Left forelimb (tissue), 1 donor: ENCODE measurements at places on chromosomes 6 and 20.

DNA sequence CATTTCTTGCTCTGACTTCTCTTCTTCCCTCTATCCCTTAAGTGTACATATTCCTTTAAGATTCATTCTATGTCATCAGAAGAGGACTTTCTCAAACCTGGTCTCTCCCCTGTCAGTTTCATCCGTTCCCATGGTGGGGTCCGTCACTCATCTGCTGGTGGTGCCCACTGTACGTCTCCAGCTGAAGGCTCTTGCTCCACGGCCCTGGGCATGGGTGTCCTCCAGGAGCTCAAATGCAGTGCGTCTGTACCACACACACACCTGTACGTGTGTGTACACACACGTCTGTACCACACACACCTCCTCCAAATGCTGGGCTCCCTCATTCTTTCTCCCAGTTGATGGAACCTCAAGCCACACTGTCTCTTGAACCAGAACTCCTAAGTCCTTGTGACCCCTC is 85.6 kb downstream of the CAP2 start:
- DNase-seq = no peak

DNA sequence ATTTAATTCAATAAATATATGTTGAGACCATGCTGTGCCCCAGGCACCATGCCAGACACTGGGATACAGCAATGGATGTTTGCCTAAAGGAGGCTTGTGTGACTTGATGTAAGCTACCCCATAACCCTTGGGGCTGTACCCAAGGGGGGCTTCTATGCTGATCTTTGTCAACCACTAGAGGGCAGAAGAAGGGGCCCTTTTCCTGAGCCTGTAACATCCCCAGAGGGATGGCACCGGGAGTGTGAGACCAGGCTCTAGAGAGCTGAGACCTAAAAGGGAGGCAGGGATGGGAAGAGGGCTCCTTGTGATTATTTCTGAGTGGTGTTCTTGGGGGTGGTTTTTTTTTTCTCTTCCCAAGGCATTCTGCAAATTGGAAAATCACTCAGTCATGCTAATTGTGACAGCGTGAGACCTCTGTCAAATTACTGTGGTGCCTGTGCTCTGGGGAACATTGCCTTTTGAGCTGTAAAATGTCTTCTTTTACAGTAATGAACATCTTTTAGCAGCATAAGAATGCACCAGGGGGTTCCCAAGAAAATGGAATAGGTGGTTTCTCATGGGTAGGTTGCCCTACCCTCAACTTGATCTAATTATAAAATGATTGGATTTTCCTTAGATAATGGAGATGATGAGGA is 138.7 kb upstream of the SLC24A3 start:
- DNase-seq = no peak

DNA sequence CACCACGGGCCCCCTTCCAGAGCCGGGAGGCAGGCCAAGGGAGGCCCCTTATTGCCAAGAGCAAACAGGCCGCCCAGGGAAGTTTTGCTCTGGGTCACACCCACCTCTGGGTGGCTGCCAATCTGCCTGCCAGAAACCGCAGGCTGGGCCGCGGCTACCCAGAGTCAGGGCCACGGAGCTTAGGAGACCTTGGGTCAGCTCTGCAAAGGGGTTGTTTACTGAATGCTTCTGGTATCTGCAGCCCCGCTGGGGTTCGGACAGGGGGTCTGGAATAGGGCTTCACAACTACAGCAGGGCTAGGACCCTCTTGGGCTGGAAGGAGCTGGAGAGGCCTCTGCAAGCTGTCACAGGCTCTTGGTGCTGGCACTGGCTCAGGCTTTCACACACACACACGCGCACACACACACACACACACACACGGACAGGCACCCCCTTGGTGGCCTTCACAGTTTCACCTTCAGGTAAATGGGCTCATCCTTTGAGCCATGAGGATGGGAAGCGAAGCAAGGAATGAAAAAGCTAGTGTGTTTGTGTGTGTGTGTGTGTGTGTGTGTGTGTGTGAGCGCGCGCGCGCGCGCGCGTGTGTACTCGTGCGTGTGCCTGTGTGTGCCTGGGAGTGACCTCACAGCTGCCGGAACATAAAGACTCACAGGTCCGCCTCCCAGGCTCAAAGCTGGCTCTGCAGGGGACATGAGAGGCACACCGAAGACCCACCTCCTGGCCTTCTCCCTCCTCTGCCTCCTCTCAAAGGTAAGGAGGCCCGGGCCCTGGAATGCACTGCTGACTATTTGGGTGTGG is at the start of gene CCN5:
Gene CCN5, plus strand, starts transcription at position 669 of the 798 bp plus-strand sequence. Its CDS starts 22 bp downstream, at position 691.
- DNase-seq = peak; percentile 86

DNA sequence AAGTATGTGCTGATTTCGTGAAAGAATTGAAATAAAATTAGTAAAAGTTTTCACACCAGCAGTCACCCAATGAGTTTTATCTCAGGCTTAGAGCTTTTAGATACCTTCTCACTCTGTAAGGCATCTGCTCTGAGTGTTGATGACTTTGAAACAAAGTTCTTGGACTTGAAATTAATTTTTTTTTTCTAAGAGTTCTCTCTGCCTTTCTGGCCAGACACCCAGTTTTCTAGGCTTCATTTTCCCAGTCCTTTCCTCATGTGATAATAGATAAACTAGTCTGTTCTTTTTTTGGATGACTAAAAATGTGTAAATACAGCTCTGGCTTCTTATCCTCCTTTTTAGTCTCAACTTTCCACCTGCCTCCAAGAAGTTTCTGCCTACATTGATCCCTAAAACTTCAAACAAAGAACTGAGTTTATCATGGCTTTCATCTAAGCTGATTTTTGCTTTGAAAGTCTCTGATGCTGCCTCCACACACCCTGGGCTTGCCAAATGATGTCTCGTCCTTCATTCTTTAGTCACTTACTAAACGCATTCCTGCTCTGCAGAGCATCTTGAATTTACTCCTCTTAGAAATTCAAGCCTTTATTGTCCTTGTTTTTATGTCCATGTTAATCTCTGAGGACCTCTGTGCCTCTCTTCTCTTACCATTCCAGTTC is 32.7 kb downstream of the SLX4IP start:
- DNase-seq = no peak

- no peak for DNase-seq
Measured at GRCh38 chr6:145829950-145830349, 15.4 kb upstream of the FBXO30 start.

DNA sequence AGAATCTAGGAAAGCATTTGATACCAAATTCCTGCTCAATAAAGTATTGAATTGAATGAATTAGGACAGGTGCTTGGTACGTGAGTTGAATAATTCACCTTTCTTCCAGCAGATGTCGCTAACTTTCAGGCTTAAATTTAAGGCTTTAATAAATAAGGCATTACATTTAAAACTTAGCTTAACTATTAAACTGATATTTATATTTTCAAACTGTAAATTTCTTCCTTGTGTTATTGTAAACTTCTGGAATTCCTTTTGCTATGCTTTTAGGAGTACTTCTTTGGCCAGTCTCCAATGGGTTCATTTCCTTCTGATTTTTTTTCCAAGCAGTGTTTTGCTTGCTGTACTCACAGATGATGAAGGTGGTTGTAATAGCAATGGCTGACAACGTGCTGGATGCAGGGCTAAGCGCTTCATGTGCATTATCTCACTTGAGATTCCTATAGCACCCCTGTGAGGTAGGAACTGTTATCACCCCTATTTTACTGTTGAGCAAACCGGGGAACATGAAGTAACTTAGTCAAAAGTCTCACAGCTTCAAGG is 71.3 kb upstream of the SLC2A12 start:
- DNase-seq = no peak

DNA sequence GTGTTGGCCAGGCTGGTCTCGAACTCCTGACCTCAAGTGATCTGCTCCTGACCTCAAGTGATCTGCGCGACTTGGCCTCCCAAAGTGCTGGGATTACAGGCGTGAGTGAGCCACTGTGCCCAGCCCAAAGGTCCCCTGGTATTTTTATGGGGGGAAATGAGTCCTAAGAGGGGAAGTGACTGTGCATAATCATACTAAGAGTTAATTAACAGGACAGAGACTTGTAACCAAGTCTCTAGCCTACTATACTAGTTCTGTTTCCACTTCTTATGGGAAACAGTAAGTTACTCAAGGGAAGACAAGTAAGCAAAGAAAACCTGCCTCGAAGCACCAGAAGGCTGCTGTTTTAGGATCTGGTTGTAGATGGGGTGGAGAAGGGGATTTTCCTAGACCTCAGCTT is 27.9 kb downstream of the TCF15 start:
- no peak for DNase-seq

- no peak for DNase-seq
Measured at GRCh38 chr6:41073968-41074691, 1.4 kb downstream of the NFYA start.

DNA sequence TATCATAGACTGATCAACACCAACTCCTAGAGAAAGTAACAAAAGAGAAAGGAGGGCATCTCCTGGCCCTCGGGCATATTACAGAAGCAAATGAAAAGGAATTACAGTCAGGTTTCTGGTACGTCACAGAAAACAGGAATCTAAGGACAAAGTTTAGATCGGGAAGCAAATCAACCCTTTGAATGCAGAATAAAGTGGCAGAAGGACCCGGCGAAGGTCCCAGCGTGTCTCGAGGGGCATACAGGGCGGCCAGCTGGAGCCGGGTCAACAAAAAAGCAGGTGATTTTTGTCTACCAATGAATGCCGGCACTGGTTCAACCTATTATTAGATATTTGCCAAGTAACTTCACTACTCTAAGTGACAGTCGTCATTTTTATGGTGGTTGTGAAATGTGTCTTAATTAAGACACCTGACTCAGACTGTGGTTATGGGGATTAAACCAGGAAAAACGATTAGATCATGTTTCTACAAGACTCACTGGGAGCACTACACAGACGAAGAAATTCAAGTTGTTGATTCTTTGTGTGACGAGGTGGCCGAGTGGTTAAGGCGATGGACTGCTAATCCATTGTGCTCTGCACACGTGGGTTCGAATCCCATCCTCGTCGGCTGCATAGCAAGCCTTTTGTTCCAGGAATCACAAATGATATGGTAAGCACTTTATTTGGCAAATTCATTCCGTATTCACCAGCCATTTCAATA is 12.4 kb upstream of the ZSCAN9 start:
- no peak for DNase-seq

DNA sequence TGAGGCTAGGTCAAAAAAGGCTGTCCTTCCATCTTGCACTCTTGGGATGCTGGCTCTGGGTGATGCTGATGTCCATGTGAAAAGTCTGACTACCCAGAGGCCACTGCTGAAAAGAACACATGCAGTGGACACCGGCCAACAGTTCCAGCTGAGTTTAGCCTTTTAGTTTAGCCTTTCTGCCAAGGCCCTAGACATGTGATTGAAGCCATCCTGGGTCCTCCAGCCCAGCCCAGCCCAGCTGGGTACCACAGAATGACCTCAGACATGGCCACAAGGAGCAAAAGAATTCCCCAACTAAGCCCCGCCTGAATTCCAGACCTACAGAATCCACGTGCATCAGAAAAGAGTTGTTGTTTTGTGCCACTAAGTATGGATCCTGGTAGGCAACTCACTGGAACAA is 17.4 kb downstream of the PIGT start:
- DNase-seq = no peak

- DNase-seq = no peak
Measured at GRCh38 chr6:6362056-6362840, 41.8 kb upstream of the F13A1 start.

- no peak for DNase-seq
Measured at GRCh38 chr6:154206141-154206540, 150.5 kb downstream of the IPCEF1 start.

DNA sequence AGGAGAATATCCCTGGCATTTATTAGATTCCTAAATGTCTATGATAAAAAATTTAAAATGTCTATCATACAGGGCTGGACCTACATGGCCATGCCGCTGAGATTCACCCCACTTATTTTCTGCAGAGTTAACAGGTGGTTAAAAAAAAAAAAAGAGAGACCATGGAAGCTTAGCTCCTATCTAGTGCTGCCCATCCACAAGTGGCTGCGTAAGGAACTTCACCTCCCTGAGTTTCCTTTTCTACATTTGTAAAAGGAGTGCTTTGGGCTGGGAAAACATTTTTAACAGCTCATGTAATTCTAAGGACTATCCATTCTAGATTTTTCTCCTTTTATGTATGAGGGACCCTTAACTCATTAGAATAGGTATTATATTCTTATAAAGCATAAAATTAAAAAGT is 534.1 kb downstream of the MMUT start:
- no peak for DNase-seq

- peak; percentile 71 for DNase-seq
Measured at GRCh38 chr6:108113557-108114519, 39.3 kb upstream of the OSTM1 start.
